ENCODE measurements at places on chromosomes 5 and 9.
A peak's percentile ranks its signal among the peaks of the same experiment; 100 is the strongest.

DNA sequence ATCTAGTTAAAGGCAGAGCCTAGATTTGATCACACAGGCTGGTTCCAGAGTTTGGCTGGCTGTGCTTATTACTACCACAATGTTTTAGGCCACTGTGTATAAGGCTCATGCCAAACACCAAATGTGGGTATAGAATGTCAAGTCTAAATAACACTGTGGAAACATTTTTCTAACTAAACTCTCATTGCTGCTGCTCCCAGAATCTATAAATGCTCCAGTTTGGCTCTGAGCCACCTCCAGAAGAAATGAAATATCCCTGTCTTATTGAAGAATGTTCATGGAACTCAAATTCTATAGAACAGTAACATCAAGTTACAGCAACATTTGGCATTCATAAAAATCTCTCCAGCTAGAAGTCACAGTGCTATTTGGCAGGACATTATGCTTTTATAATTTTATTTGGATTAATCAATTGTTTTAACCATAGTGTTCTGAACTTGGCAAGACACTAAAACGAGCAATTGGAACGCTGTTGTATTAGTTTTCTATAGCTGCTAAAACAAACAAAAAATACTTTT lies 178.1 kb upstream of the COX7C start:
- DNase-seq = no peak

GRCh38 chr9:109765278-109765677 lies 14.7 kb upstream of the PALM2AKAP2 start:
- no peak for DNase-seq

GRCh38 chr5:180121826-180122413 lies 50.4 kb upstream of the RNF130 start:
- DNase-seq = no peak

GRCh38 chr5:111385970-111386831 lies 126.1 kb downstream of the STARD4 start:
- no peak for DNase-seq

- peak; percentile 3 for DNase-seq
Observed at GRCh38 chr5:66864240-66864884, 268.2 kb downstream of the MAST4 start.

GRCh38 chr9:25964239-25964638 lies 286.0 kb upstream of the TUSC1 start:
- no peak for DNase-seq

GRCh38 chr5:83107692-83108420 lies 30.5 kb downstream of the XRCC4 start:
- no peak for DNase-seq

DNA sequence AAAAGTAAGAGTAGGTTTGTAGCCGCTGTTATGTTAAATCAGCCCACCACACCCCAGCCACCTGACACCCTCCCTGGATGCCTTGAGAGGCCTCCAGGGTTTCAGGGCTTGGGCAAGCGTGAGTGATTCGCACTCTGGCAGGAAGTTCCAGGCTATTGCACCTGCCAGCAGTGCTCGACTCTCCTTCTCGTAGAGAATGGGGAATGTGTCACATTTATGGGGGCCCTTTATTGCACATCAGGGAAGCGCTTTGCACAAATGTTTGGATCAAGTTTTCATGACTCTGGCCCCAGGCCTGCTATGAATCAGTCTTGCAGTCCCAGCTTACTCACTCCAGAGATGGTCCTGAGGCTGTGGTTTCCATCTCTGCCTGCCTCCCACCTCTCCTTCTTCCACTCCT lies 66.1 kb upstream of the ADRA1B start:
- no peak for DNase-seq

- DNase-seq = no peak
Observed at GRCh38 chr5:101977729-101978345, 318.2 kb downstream of the SLCO4C1 start.

DNA sequence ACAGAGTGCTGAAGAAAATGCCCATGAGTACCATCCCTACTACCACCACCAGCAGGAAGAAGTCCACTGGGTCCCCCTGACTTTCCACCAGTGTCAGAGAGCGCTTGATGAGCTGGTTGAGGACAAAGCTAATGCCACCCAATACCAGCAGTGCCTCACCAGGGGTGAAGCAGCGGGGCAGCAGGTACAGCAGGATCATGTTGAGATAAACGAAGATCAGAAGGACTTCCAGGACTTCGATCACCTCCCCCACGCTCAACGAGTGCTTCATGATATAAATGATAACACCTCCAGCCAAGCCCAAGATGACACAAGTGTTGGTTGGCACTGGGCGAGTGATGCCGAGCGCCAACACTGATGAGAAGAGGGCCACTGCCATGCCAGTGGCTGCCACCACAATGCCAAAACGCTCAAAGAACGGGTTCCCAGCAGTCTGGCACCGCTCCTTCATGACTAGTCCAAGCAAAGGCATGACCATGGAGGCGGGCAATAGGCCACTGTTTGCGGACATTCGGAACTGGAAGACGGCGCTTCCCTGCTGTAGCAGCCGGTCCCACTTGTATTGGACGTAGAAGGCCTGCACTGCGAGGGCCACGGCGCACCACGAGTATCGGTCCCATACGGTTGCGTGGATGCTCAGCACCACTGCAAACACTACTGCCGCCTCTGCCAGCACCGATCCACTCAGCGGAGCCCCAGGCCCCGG lies 679 bp downstream of the DOLK start:
- DNase-seq = no peak

DNA sequence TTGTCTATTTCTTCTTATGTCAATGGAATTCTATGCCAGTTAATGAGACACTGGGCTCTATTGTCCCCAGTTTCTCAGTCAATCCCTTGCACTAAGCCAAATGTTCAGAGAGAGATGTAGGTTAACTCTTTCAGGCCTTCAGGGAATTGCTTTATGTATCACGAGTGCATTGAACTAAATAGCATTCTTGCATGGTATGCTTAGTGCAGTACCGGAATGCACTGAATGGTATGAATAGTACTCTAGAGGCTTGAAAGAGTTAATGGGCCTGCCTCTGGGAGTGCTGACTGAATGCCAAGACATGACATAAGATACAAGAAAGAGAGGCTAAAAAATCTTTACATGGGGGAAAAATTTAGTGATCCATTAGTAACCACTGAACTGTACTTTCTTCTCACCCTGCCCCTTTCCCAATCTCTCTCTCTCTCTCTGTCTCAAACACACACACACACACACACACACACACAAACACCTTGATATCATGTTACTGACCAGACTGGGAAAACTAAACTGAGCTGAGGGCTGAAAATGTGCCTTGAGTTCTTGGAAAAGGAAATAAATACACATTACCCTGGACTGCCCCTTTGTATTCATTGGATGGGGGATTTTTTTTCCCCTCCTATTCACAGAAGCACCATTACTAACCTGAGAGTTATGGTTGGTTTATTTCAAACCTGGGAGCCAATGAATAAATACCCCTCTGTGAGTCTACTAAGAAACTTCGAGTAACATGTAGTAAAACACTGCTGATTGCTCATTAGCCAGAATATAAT lies 35.4 kb upstream of the TMC1 start:
- no peak for DNase-seq

- DNase-seq = no peak
Observed at GRCh38 chr5:125510651-125511050, 764.2 kb upstream of the ZNF608 start.

- no peak for DNase-seq
Observed at GRCh38 chr5:28077291-28078240, 1039.2 kb upstream of the CDH9 start.

GRCh38 chr9:77455312-77455927 lies 192.7 kb downstream of the GNA14 start:
- no peak for DNase-seq

GRCh38 chr5:98349251-98349989 lies 424.0 kb upstream of the RGMB start:
- DNase-seq = no peak

GRCh38 chr9:136046554-136046920 lies 48.6 kb downstream of the NACC2 start:
- no peak for DNase-seq

- no peak for DNase-seq
Observed at GRCh38 chr9:79196606-79197005, 375.2 kb upstream of the TLE4 start.

- no peak for DNase-seq
Observed at GRCh38 chr9:120891884-120892747, 15.1 kb upstream of the PHF19 start.

DNA sequence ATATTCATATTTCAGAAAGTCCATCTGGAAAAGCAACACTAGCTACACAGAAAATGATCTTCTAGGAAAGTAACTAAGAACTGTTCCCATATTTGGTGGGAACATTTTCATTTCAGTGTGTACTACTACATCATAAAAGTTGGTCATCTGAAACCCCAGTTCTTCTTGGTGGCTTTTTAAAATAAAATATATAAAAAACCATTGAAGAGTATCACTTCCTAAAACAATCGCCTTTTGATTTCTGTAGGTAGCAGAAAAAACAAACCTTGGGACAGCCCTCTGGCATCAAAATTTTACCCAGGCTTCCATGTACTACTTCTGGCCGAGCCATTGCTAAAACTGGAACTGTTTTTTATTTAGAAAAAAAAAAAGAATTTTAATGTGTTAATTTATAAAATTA lies 158.5 kb downstream of the MLLT3 start:
- DNase-seq = no peak

DNA sequence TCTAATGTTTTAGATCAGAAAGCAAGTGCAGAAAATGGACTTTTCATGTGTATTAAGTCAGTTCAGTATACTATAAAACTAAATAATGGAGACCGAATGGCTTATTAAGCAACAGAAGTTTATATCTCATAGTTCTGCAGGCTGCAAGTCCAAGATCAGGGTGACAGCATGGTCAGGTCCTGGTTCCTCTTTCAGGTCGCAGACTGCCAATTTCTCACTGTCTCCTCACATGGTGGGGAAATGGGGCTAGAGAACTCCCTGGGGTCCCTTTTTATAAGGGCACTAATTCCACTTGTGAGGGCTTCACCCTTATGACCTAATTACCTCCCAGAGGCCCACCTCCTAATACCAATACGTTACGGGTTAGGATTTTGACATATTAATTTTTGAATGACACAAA lies 48.7 kb downstream of the RICTOR start:
- DNase-seq = no peak

- DNase-seq = no peak
Observed at GRCh38 chr5:104452550-104452949, 890.0 kb upstream of the NUDT12 start.

DNA sequence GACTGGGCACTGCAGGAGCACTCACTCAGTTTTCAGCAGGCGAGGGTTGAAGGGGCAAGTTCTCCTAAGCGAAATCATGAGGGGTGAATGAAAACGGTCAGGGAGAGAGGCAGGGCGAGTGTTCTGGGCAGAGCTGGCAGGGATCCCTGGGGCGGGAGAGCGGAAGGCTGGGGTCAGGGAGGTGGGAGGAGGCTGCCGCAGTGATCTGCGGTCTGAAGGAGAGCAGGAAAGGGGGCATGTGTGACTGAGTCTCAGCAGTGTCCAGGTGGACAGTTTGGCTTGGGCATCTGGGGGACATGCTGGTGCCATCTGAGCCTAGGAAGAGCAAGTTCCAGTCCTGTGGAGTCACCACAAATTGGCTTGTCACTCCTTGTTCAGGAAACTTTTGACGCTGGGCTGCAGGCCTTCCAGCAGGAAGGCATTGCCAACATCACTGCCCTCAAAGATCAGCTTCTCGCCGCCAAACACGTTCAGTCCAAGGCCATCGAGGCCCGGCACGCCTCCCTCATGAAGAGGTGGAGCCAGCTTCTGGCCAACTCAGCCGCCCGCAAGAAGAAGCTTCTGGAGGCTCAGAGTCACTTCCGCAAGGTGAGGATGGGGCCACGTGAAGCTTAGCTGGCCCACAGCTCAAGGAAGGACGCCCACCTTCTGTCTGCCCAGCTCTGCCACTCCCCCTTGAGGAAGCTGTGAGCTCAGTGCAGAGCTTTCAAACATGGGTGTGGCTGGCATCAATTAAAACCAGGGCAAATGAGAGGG lies 31.1 kb downstream of the DYNC2I2 start:
- DNase-seq = no peak

- DNase-seq = no peak
Observed at GRCh38 chr9:6640268-6641051, 5.1 kb downstream of the GLDC start.

GRCh38 chr5:88665750-88666215 lies 217.2 kb downstream of the MEF2C start:
- DNase-seq = no peak

- DNase-seq = no peak
Observed at GRCh38 chr5:147384346-147385193, 125.3 kb downstream of the DPYSL3 start.

DNA sequence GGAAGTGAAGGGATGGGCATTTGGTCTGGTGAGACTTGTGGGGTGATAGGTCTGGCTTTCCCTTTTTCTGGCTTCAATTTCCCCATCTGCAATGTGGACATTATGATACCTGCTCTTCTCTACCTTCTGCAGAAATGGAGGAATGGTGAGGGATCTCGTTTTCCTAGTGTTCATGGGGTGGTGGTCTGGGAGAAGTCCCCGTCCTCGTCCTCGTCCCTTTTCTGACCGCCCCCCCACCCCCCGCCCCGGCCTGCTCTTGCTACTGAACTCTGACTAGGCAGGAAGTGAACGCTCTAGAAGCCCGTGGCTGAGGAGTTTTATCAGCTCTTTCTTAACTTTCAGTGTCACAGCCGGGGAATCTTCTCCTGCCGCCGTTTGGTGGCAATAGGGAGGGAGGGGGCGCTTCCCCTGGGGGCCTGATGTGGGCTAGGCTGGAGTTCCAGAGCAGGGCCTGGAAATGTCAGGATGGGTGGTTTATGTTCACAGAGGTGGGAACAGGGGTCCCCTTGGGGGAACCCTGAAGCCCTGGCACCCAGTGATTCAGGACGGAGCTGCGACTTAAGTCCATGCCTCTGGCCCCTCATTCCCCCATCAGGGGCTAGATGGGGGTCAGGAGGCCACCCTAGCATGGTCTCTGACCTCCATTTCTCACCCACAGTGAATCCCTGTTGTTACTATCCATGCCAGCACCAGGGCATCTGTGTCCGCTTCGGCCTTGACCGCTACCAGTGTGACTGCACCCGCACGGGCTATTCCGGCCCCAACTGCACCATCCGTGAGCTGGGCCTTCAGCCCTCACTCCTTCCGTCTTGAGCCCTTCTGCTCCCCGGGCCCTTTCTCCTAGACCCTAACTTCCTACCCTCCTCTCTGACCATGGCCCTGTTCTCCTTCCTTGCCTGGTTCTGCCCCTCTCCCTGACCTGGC lies 6.7 kb downstream of the PTGS1 start:
- no peak for DNase-seq

GRCh38 chr5:80987078-80987766 lies 27.1 kb downstream of the RASGRF2 start:
- no peak for DNase-seq

DNA sequence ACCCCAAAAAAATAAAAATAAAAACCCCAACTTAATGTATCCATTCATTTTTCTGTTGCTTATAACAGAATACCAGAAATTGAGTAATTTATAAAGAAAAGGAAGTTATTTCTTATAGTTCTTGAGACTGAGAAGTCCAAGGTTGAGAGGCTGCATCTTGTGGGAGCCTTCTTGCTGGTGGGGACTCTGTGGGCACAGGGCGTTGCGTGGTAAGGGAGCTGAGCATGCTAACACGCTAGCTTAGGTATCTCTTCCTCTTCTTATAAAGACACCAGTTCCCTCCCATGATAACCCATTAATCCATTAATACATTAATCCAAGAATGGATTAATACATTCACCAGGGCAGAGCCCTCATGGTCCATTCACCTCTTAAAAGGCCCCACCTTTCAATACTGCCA lies 150.9 kb downstream of the ZSWIM6 start:
- no peak for DNase-seq

- no peak for DNase-seq
Observed at GRCh38 chr5:151745071-151745705, 13.2 kb downstream of the ATOX1 start.
